ENCODE measurements at places on chromosomes 3 and 15. TPM values are rescaled to one million over a fixed set of nuclear protein-coding genes. Genes with fewer than 3 reads are reported as not detected.

- no peak for DNase-seq
- H3K27ac ChIP-seq: no peak overlapping the region
- no peaks in the 10 kb centered on the region for H3K36me3 ChIP-seq
- H3K4me3 ChIP-seq: no peak overlapping the region
- H3K4me1 ChIP-seq: no peaks in the 10 kb centered on the region
- H3K27me3 ChIP-seq: no peaks in the 10 kb centered on the region
These were observed 342.3 kb upstream of the CFAP20DC start for GRCh38 chr3:59392116-59392515.

DNA sequence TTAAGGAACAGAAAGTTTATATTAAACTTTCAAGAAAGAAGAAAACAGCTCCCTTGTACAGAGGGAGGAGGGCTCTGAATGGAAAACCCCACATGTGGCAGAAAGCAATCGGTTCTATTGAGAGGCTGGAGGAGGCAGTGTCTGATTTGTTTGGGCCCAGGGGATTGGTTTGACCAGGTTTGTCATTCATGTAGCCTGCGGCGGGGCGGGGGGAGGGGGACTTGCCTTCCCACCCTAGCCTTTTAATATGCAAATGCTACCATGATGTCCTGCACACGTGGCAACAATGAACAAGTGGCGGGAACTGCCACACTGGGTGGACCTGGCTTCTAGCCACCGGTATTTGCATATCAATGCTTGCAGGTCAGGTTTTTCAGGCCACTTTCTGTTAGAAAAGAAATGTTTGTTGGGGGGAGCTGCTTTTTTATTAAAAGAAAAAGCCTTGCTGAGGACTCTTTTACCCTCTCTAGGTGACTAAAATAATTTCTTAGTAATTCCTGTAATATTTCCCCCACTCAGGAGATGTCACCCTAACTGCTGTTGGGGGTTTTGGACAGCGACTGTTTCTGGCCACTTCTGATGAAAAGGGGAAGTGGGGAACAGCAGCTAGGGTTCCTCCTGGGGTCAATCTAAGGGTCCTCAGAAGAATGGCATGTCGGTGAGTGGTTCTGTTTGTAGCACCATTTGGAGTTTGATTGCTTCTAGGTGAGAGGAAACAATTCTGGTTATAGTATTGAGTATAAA lies 691.2 kb downstream of the TBL1XR1 start:
- H3K4me1 ChIP-seq: no peaks in the 10 kb centered on the region
- H3K36me3 ChIP-seq: no peaks in the 10 kb centered on the region
- no peak overlapping the region for H3K4me3 ChIP-seq
- H3K27ac ChIP-seq: no peak overlapping the region

MEGF11 gene
- total RNA-seq: not detected

DNA sequence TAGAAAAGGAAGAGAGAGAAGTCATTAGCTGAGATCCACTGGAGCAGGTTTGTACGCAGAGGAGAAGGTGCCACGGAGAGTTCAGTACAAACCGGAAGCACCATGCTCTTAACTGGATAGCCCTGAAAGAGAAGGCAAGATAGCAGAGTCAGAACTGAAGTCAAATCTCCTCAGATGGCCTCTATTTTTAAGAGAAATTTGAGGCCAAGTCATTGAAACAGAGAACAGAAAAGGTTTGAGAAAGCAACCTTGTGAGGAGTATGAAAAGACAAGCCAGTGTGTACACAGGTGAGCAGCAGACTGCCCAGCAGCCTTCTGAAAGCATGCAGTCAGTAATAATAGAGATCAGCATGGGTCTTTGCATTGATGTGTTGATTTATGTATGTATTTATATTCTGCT lies 66.1 kb upstream of the SPRED1 start:
- H3K27me3 ChIP-seq: no peaks in the 10 kb centered on the region
- no peaks in the 10 kb centered on the region for H3K4me1 ChIP-seq
- H3K27ac ChIP-seq: no peak overlapping the region
- DNase-seq: no peak
- no peaks in the 10 kb centered on the region for H3K36me3 ChIP-seq

DNA sequence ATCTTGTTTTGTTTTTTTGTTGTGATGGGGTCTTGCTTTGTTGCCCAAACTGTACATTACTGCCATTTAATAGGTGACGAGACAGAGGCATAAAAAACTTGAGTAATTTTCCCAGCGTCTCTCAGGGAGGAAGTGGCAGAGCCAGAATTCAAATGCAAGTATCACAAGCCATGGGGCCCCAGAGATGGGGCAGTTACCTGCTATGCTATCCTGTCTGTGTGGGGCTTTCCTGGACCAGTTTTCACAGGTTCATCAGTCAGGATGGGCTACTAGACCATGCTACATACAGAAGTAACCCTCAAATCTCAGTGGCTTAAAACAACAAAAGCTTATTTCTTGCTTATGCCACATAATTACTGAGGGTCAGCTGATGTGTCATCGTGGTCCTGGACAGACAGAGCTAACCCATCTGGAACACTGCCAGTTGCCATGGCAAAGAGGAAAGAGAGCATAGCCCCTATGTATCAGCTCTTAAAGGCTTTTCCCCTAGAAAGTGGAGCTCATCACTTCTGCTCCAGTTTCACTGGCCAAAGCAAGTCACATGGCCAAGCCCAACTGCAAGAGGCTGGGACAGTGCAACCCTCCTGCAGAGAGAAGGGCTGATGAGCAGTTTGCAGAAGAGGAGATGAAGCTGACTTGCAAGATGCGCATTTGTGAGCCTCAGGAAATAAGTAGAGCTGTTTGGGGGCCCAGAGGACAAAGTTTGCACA lies 31.7 kb upstream of the SYNM start:
- H3K27ac ChIP-seq: no peak overlapping the region
- no peaks in the 10 kb centered on the region for H3K36me3 ChIP-seq
- no peak overlapping the region for H3K4me3 ChIP-seq
- H3K4me1 ChIP-seq: peaks cover 6% of the 10 kb centered on the region

RPL22L1 gene
- 23.6 TPM for total RNA-seq

DNA sequence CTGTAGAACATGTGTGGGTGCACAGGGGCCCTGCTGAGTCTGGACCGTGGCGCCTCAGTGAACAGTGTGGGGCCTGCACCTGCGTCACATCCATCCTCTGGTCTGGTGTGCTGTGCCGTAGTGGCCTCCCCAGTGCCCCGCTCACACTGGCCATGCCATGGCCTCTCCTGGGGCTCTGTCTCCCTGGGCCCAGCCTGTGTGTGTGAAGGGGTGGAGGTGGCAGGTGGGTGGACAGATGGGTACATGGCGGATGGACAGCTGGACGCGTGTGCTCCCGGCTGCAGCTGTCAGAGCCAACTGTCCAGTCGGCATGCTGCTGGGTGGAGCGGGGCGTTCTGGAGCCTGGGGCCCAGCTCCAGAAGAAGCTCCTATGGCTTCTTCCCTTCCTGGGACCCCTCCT lies 17.8 kb downstream of the PLXNA1 start:
- no peaks in the 10 kb centered on the region for H3K36me3 ChIP-seq
- H3K27ac ChIP-seq: no peak overlapping the region
- no peaks in the 10 kb centered on the region for H3K27me3 ChIP-seq

DNA sequence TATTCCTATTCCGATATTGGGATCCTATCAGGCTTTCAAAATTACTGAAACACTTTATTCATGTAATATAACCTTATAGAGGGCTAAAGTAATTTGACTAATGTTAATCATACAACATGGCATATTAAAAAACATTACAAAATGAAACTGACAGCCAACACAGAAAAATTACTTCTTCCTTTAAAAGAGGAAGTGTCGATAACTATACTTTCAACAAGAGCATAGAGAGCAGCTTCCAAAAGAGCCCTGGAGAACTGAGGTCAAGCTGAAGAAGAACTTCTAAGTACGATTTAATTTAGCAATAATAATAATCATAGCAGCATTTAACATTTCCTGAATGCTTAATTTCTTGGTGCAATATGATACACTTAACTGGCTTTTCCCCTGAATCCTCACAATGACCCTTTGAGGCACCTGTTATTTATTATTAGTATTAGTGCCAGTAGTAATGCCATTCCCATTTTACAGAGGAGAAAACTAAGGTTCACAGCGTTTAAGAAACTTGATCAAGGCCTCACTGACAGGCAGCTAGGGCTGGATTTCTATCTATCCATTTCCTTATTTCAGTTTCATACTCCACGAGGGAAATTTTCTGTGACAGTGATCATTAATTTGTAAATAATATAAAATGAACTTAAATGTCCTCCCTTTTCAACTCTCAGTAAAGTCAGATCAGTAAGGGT lies 181.6 kb downstream of the CFAP20DC start:
- H3K36me3 ChIP-seq: no peaks in the 10 kb centered on the region
- H3K4me3 ChIP-seq: no peak overlapping the region
- H3K27me3 ChIP-seq: no peaks in the 10 kb centered on the region

- H3K4me1 ChIP-seq: no peaks in the 10 kb centered on the region
- no peaks in the 10 kb centered on the region for H3K27me3 ChIP-seq
- DNase-seq: no peak
- H3K36me3 ChIP-seq: no peaks in the 10 kb centered on the region
- H3K4me3 ChIP-seq: no peak overlapping the region
These were observed 31.7 kb downstream of the ECT2 start for GRCh38 chr3:172782235-172782634.

SCN11A gene
- 0.34 TPM for total RNA-seq

DNA sequence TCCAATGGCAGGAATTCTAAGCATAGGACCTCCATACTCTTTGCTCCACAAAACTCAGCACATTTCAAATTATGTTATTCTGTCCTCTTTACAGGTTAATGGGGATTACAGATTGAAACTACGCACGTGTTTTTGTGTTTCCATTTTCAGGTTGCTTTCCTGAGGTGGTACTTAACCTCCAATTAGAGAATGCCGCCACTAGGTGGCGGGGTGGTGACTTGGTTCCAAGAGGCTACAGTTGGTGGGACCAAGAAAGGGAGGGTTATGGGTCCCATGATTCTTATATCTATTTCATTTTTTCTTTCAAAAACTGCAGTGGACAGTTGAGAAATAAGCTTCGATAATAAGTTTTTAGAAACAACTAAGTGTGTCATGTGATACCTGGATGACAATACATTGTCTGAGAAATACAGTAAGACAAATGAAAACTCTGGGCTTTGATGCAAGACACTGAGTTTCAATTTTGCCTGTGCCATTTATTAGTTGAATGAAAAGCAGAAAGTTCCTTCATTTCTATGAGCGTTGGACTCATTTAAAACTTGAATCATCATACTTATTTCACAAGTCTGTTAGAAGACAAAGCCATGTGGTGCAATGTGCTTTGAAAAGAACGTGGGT lies 539.0 kb downstream of the FGF12 start:
- no peak for DNase-seq
- H3K4me3 ChIP-seq: no peak overlapping the region
- H3K36me3 ChIP-seq: no peaks in the 10 kb centered on the region
- no peaks in the 10 kb centered on the region for H3K27me3 ChIP-seq

SCG3 gene
- 0.42 TPM for total RNA-seq

Measured in esophagus muscularis mucosa (tissue), 4 donors.